ENCODE measurements at places on chromosomes 6 and 20.

GRCh38 chr20:47862574-47863240 lies 77.4 kb upstream of the SULF2 start:
- DNase-seq, result no peak

DNA sequence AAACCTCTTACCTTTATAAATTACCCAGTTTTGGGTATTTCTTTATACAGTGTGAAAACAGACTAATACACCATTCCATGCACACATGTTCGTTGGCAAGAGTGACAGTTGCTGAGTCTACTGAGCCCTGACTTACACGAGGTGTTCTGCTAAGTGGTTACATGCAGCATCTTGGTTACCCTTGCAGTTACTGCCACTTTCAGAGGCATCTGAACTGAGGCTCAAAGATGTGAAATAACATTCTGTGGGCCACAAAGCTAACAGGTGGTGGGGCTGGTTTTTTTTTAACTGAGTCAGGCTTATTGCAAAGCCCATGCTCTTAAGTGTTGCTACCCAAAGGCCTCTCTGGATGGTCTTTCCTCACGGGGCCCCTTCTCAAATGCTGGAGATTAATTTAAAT lies 54.4 kb upstream of the GTSF1L start:
- no peak for DNase-seq

DNA sequence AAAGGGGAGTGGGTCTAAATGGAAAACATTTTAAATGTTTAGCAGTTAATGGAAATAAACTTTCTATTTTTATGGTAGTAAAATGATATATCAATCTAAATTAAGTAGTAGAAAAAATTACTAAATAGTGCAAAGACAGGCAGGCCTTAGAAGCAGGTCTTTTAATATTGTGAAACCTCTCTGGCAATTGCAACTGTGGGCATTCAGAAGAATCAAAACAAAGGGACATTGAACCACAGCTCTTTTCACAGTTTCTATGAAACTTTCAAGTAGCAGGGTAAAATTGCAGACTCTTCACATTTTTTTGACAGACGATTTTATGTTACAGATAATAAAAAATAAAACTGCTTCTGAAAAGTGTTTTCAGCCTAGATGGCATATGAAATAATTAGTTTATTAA lies 533.7 kb downstream of the BCKDHB start:
- no peak for DNase-seq

GRCh38 chr6:40256831-40257230 lies 322.6 kb upstream of the MOCS1 start:
- no peak for DNase-seq

DNA sequence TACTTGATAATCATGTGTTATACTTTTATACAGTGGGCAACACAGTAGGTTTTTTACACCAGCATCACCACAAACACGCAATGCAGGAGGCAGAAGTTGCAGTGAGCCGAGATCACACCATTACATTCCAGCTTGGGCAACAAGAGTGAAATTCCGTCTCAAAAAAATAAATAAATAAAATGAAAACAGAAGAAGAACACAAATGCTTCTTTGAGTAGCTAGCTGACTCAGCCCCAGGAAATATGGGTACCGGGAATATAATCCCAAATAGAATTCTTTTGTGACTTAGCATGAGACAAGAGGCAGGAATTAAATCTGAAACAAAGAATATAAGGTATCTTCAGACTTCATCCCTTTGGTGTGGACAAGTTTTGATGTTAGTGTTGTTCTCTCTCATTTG lies 164.2 kb upstream of the ATXN1 start:
- DNase-seq, result no peak
